ENCODE measurements at places on chromosomes 2 and 18.

- no peak for DNase-seq
Observed at GRCh38 chr2:57543211-57543610, 503.4 kb upstream of the VRK2 start.

DNA sequence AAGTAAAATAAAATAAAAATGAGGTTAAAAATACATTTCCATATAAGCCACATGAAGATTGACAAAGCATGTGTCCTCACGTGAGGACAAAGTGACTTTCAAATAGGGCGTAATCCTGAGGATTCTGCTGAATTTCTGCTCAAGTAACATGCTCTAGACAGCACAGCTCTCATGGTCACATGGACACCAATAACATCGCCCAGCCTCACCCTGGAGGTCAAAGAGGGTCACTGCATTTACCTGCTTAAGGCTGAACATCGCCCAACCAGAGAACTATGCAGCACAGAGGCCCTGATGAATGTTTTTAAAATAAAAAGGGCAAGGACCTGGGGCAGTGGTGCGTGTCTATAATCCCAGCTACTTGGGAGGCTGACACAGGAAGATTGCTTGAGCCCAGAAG is 30.2 kb downstream of the TGFBRAP1 start:
- no peak for DNase-seq

DNA sequence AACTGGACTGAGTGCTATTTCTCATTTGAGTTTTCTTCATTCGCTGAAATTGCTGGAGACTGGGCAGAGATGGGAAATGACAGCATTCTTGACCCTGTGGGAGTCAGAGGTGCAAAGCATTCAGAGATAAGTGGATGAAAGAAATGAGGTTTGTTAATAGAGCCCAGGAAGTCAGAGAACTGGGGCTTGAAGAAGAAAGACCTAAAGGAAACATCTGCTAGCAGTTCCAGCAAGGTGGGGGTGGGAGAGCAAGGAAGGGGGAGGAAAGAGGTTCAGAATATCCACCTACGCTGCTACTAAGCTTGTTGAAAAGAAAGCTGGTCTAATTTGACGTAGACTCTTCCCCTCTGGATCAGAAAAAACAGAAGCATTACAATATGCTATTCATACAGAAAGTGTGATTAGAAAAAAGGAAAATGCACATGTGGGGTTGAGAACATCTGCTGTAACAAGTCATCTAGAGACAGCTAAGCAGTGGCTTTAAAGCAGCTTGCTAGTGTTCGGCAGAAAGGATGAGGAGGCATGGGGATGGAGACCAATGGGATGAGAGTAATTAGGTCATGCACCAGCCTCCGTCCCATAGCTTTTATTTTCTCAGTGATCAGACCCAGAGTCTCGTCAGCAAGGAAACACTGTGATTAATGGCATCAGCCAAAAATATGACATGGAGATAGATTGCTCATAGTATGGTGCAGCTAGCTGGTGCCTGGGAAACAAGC is 29.7 kb downstream of the NAB1 start:
- no peak for DNase-seq

DNA sequence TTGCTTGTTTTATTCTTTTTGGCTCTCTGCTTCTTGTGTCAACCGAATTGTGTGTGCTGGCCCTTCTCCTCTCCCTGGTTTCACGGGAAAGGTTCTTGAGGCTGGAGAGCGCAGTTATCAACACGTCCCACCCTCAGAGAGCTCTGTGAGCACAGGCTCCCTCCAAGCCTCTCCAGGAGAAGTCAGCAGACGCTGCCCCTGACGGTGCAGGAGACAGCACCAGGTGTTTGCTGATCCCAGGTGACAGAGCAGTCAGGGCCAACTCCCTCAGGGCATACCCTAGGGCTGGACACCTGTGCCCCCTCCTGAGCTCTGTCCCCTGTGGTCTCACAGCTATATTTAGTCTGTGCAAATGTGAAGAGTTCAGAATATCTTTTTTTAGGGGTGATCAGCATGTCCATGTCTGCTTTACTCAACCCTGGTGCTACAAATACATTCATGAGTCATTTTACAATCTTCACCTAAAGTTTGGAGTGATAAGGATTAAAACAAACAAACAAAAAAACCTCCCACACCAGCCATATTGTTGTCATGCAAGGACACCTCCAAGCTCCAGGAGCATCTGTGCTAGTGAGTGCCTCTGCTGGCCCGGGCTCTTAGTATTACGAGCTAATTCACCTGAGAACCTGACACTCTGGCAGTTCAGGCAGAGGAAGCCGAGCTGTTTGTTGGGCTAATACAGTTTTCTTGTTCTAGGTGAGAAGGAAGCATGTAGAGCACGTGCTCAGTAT is 65.9 kb upstream of the TMEM200C start:
- no peak for DNase-seq

Data from renal pelvis (tissue), 12 donors.